Urinary bladder (tissue), 4 donors: ENCODE measurements at places on chromosomes 7 and 10.

DNA sequence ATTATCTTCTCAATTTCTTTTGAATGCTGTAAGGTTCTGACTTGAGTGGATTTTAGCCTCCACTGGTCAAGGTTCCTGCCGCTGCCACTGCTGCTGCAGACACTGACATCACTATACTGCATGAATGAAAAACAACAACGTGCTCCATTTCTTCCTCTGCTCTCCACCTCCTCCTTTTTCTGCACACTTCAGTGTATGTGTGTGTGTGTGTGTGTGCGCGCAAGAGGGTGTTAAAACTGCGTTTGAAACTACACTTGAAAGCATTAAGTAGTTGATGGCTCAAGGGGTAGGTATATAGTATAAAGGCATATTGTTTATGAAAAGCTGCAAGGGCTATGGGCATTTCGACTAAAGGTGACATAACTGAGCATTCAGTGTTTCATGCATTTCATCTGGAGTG is 3.5 kb downstream of the GLCCI1 start:
- DNase-seq = no peak

- no peak for DNase-seq
Observed at GRCh38 chr7:150450491-150451001, at the start of gene GIMAP8. Gene GIMAP8, plus strand, starts transcription at chr7:150450630. Its CDS starts 16,069 bp downstream, at chr7:150466699.

DNA sequence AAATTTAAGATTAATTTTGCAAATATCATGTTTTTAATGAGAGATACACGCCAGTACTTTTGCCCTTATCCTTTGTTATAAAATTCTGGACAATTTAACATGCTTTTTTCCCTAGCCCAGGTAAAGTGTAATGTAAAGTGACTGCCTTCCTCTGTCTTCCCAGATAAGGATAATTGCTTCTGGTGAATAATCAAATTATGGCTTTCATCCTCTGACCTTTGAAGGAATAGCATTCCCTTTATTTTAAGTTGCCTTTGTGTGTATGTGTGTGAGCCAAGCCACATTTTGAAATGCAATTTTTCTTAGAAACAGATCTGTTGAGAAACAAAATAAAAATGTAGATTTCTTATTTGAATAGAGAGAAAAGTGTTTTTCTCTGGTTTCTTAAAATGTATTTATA is 107.5 kb downstream of the ADAM22 start:
- no peak for DNase-seq

DNA sequence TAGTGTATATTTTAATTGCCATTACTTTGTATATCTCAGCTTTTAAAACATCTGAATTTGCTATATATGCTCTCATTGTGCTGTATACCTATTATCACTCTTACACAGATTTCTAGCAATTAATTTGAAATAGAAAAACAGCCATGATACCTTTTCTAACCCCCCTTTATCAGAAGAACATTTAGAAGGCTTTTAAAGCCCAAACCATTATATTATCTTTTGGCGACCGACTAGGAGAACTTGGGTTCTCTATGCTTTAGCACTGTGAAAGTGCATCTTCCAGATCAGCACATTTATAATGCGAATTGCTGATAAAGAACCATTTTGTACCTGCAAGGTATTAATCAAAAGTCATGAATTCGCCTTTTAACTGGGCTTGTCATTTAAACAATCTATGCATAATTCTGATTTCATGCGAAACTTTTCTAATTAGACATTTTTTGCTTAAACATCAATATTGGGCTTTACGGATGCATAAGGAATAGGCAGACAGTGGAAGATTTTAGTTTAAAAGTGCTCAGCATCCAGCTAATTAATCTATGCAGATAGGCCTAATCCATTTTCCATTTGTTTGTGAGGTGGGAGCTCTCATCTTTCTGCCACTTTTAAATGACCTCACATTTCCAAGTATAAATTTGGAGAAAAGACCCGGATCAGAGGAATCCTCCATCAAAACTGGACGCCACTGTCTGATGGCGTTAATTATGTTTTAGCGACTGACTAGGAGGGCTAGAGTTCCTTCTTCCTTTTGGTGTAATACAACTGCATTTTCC is 1.2 kb upstream of the MLLT10 start:
- no peak for DNase-seq

GRCh38 chr10:124550293-124551034 is 88.8 kb downstream of the LHPP start:
- no peak for DNase-seq

DNA sequence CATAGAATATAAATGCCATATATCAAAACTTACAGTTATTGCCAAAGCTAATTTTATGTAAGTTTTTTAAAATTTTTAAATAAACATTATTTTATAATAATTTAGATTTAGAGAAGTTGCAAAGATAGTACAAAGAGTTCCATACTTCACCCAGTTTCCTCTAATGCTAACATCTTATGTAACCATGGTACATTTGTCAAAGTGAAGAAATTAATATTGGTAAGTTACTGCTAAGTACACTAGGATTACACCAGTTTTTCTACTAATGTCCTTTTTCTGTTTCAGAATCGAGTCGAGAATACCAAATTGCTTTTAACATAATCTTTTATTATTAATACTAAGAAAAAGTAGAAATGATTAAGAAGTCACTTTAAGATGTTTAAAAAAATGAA is 29.2 kb downstream of the CSGALNACT2 start:
- DNase-seq = no peak

- DNase-seq = no peak
Observed at GRCh38 chr10:10093021-10093420, 924.7 kb upstream of the CELF2 start.

DNA sequence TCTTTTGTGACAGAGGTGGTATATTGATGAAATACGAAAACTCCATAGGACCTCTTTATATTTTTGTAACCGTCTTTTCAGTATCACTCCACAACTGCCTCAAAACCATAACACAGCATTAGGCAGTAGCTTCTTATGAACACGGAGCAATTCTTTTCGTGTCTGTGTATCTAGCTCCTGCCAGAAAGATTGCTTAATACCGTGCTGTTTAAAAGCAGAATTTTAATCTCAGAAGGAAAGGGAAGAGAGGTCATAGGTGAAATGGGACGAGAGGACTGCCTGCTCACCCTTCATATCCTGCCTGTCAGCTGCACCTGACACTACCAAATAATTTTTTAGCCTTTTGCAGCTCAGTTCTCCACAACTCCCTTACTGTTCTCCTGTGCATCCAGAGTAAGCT is 200.7 kb downstream of the DNAH11 start:
- DNase-seq = no peak

- DNase-seq = no peak
Observed at GRCh38 chr7:55173671-55174070, 154.9 kb downstream of the EGFR start.

GRCh38 chr7:98761225-98761624 is 108.6 kb downstream of the TMEM130 start:
- DNase-seq = no peak

DNA sequence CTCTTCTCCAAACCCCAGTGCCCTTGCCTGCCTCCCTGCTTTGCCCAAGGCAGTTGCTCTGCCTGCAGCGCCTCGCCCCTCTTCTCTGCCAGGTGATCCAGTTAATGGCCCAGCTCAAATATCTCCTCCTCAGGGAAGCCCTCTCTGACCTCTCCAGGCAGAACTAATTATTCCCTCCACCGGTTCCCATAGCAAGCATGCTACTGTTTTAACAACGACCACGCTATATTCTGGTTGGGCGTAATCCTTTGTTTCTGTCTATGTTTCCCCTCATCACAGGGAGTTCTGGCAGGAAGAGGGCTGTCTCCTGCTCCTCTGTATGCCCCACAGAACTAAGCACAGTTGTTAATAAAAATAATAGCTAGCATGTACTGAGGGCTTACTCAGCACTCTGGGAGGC is 36.8 kb upstream of the R3HCC1L start:
- DNase-seq = no peak

- no peak for DNase-seq
Observed at GRCh38 chr10:115514895-115515294, 421.7 kb downstream of the ATRNL1 start.

DNA sequence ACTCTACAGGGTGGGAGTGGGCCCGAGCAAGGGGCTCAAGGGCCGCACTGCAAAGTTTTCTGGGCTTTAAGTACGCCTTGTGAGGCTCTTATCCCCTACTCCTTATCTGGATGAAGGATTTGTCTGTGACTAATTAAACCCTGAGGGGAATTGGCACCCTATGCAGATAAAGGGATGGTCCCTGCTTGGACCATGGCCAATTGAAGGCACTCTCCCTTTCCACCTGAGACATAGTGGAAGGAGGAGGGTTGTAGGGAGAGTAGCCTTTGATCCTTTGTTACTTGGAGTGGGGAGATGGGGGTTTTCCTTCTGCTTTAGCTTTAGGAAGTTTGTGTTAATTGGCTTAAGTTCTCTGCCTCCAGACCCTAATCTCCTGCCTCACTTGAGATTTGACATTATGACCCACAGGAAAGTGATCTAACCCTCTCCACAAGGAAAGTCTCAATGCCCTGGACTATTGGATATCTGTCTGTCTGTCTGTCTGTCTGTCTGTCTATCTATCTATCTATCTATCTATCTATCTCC is 1158.8 kb upstream of the SORCS1 start:
- no peak for DNase-seq
